LNCaP clone FGC (cell line): ENCODE measurements at places on chromosomes 5 and 9.
A peak's percentile ranks its signal among the peaks of the same experiment; 100 is the strongest.

GRCh38 chr9:5543875-5544702 is 33.8 kb downstream of the PDCD1LG2 start:
- no peak for DNase-seq

DNA sequence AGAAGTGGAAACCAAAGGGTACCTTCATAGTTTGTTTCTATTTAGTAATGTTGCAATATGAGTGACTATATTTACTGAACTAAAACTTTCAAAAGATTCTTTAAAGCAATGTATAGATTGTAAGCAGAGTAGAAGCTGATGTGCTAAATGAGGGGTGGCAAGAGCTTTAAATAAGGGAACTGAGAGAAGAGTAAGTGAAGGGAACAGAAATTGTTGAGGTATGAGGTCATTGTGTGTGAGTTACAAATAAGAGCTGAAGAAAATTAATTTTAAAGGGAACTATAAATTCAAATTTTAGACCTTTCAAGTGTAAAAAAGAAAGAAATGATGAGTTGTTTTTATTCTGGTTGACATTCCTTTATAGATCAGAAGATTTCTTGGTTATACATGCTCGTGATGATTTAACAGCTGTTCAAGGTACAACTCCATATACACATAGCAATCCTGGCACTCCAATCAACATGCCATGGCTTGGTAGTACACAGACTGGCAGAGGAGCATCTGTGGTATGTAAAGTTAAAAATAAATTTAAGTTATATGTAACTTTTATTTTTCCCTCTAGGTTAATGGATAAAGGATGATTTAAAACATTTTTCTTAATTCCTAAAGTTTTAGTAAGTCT is 135.1 kb upstream of the TNFAIP8 start:
- DNase-seq, result no peak

DNA sequence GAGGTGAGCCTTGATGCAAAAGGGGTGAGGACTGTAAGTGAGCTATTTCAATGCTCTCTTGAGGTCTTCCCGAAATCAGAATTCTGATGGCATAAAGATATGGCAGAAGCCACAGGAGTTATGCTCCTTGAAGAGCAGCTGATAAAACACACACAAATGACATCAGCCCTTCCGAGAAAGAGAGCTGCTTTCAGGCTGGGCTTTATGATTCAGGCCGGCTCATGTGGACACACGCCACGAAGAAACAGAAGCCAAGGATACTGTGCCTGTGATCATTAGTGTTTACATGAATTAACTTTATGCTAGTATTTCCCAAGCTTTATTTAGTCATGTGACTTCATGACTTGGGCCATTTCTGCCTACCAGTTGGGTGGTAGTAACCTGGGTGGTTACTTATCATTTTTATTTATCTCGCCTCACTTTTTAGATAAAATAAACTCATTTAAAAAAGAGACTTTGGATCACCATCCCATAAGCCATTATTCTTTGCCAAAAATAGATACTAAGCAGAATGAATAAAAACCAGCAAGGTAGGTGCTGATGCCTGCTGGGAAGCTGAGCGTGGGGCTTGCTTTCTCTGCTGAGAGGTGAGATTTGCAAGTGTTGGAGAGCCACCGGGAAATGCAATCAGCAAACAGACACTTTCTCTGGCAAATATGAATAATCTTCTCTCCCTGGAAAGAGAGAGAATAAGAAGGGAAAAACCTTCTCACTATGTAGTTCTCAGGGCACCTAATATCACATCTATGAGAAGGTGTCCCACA is 73.0 kb upstream of the SLC25A51 start:
- peak; percentile 78 for DNase-seq

DNA sequence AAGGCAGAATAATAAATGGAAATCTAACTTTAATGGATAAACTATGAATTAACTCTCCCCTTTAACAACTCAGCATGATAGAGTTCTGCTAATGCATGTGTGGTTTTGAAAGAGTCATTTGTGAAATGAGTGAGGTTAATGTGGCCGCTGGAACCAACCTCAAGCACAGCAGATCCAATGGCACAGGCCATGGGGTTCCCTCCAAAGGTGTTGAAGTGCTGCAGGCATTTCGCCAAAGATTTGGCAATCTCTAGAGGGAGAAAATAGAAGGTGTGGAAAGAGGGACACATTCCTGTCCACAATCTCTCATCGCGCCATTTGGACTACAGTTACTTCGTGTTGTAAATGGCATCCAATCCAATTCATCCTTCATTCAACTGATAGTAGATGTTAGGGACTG is 35.0 kb downstream of the AGXT2 start:
- DNase-seq, result no peak

GRCh38 chr9:128927731-128928411 is 7.1 kb downstream of the PHYHD1 start:
- DNase-seq, result no peak

DNA sequence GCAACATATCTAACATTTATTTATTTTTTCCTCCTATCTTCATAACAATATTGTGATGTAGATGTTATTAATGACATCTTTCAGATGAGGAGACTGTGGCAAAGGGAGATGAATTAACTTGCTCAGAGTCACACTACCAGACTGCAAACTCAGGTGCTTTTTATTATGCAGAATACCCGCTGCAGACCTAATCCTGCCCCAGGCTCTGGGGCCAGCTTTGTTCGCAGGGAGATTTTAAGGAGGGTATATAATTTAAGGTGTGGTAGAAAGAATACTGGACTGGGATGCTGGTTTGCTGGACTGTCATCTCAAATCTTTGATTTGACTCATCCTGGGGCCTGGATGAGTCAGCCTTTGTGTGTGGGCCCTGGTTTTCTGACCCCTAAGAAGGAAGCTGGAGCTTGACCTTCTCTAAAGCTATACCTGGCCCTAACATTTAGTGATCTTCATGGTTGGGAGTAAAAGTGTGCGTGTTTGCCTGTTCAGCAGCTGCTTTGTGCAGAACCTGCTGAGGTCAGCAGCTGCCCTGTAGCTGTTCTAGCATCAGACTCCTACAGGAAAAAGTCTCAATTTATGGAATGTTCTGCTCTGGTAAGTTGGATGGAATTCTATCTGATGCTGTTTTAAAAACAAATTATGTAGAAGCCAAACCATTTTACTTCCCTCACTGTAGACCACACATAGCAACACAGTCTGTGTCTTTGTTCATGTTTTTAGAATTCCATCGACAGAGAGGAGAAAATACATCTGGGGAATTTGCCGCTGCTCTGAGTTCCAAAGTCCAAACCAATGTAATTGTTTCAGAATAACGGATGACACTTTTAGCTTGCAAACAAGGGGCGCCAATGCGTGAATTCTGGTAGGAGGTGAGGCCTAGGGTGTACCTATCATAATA is 4.5 kb downstream of the SLC36A1 start:
- no peak for DNase-seq

DNA sequence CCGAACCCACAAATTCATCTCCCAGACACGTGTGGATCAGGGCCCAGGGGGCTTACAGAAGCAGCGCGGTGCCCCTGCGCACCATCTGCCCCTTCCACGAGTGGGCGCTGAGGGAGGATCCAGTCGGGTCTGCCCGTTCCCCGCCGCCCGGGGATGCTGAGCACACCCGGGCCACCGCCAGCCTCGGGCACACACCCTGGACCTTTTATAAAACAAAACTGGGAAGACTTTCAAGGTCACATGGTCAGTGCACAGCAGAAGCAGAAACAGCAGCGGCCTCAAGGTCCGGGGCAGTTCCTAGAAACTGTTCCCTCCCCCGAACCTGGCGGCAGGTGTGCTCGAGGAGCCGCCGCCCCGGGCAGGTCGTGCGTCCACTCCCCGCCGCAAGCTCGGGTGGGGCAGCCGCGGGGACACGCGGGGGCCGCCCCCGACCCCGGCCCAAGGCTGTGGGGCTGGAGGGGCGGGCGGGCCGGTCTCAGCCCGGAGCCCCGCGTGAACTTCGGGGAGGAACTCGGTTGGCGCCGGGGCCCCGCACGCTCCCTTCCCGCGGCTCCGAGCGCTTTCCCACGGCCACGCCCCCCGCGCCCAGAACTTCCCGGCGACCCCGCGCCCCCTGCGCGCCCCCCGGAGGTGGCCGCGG is 633 bp upstream of the PPP1R26 start:
- DNase-seq, result peak; percentile 68

- DNase-seq, result no peak
These were observed 48.5 kb upstream of the ZNF354A start for GRCh38 chr5:178778919-178779318.

DNA sequence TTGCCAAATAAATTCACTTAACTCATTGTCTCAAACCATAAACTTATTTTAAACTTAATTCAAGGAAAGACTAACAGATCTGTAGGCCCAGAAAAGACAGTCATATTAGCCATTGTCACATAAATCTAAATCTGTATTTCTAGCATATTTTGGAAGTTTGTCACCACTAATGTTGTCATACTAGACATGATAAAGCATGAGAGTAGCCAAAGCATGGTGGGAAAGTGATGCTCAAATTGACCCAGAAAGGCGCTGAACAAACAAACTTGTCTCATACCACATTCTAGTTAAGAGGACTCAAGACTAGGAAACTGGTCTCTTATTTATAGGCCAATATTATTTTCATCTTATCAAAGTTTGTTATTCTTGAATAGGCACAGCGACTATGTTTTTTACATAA is 99.4 kb downstream of the VCAN start:
- DNase-seq, result no peak

DNA sequence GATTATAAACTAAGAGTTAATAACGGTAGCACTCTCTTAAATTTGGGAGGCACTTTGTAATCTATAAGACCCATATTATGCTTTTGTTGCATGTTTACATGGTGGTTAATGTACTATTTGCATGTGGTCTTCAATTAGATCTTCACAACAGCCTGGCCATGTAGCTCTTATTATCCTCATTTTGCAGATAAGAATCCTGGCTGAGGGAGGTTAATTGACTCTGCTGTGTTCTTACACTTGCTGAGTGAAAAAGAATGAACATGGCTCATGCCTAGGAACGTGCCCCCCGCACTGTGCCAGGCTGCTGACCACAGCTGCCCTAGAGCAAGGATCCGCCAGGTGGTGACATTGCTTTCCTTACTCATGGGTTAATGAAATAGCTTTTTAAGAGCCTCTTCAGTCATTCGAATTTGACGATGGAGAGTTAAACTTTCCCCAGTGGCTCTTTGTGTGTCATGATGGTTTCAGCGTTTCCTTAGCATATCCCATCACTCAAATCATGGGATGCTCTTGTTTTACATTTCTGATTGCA is 97.9 kb downstream of the CDH6 start:
- DNase-seq, result no peak

DNA sequence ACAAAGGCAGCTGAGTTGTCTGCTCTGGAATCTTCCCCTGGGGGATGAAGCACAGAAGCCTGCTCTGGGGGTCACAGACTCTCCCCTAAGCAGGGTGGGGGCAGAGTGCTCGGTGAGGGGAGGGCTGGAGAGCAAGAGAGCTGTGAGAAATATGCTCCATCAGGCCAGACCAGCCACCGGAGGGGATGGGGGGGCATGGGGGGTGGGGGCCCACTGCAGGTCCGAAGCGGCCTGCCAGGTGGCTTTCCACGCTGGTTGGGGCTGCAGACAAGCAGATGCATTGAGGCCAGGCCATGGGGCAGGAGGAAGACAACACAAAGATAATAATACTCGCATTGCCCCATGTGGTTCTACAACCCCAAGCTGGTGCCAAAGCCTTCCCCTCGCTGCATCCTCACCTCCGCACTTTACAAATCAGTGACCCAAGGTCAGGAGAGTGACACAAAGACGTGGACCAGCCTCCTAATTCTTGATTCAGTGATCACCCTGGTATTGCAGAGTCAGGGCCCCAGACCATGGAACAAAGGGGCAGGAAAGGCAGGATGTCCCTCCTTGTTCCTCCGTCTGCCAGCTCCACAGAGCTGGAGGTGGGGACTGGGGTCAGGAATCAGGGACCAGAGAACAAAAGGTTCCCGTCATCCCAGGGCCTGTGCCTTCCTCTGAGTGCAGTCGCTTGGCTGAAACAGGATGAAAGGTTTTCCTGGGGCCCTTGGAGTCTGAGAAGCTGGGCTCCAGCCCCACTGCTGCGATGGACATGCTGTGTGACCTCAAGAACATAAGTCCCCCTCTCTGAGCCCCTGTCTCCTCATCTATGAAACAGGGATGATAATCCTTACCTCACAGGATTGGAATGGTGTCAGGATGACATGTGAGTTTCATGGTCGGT is 37.2 kb upstream of the GABRP start:
- no peak for DNase-seq
